ENCODE measurements at places on chromosomes 12 and 14.

- DNase-seq = no peak
Measured at GRCh38 chr14:72045271-72045670, 113.0 kb downstream of the RGS6 start.

GRCh38 chr12:26936559-26937442 lies 980 bp downstream of the INTS13 start:
- no peak for DNase-seq

DNA sequence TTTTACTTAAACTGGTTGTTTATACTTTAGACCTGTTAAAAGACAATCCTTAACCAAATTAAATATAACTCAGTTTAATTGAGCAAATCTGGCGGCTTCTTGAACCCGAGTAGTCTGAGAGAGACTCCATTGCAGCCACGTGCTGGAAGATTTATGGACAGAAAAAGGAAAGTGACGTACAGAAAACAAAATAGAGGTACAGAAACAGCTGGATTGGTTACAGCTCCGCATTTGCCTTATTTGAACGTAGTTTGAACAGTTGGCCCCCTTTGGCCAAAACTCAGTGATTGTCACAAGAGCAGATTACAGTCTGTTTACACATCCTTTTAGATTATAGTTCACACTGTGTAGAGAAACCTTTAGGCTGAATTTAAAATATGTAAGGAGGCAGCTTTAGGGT lies 155.9 kb downstream of the RAD51B start:
- no peak for DNase-seq

- DNase-seq = no peak
Measured at GRCh38 chr14:70683983-70684382, 42.3 kb downstream of the TTC9 start.

DNA sequence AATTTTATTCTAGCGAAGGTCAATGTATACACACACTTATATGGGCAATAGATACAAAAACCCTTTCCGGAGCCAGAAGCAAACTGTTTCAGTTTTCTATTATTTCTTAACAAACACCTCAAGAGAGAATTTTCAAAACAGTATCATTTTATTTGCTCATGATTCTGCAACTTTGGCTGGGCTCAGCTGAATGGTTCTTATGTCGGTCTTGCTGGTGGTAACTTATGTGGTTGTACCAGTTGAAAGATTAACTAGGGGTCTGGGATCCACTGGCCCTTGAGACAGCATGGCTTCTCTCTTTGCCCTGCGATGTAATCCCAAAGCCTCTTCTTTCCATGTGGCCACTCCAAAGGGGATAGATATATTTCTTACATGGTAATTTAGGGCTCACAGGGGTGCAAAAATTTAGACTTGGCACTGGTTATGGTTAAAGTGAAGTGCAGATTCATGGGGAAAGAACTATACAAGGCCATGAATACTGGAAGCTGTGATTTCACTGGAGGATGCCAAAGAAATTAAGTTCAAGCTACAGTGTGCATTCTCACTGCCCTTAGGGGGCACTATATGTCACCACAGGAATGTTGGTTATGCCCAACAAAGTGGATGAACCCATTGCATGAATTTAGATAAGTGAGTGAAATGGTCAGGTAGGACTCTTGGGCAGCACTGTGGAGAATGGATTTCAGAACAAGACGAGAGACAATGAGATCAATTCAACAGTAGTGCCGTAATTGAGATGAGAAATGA lies 94.3 kb upstream of the NAV3 start:
- no peak for DNase-seq

- no peak for DNase-seq
Measured at GRCh38 chr12:117321572-117321971, 39.9 kb downstream of the NOS1 start.

DNA sequence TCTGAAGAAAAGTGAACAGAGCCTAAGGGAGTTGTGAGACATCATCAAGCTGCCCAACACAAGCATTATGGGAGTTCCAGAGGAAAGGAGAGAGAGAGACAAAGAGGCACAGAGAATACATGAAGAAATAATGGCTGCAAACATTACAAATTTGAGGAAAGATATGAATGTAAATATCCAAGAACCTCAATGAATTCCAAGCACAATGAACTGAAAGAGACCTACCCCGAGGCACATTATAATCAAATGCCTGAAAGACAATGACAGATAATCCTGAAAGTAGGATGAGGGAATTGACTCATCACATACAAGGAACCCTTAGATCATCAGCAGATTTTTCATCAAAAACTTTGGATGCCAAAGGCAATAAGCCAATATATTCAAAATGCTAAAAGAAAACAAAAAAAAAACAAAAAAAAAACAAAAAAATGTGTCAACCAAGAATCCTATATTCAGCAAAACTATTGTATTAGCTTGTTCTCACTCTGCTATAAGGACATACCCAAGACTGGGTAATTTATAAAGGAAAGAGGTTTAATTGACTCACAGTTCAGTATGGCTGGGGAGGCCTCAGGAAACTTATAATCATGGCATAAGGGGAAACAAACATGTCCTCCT lies 37.8 kb downstream of the BCL2L14 start:
- DNase-seq = no peak

GRCh38 chr12:132246997-132247717 lies 82.2 kb downstream of the GALNT9 start:
- DNase-seq = no peak

GRCh38 chr14:61466249-61466904 lies 145.0 kb downstream of the PRKCH start:
- no peak for DNase-seq

DNA sequence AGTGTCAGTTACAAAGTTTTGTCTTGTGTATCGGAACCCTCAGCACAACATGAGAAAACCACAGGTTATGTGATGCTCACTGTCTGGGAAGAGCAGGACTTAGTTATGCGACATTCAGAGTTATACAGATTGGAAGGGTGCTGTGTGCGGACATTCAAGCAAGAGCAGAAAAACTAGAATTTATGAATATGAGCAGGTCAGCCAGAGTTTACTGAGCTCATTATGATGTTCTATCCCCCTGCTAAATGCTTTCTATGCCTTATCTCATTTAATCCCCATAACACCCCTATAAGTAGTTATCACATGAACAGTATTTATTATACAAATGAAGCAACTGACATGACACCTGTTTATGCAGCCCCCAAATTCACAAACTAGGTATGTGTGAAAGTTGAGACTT lies 1083.2 kb downstream of the FLRT2 start:
- peak; percentile 24 for DNase-seq

DNA sequence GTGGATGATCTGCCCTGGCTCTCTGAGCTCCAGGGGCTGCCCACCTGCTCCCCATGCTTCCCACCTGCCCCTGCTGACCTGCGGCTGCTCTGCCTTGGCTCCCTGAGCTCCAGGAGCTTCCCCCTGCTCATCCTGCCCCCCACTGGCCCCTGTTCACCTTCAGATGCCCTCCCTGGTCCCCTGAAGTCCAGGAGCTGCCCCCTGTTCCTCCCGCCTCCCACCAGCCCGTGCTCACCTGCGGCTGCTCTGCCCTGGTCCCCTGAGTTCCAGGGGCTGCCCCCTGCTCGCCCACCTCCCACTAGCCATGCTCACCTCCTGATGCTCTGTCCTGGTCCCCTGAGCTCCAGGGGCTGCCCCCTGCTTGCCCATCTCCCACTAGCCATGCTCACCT lies 219.7 kb downstream of the TMEM121 start:
- DNase-seq = no peak

DNA sequence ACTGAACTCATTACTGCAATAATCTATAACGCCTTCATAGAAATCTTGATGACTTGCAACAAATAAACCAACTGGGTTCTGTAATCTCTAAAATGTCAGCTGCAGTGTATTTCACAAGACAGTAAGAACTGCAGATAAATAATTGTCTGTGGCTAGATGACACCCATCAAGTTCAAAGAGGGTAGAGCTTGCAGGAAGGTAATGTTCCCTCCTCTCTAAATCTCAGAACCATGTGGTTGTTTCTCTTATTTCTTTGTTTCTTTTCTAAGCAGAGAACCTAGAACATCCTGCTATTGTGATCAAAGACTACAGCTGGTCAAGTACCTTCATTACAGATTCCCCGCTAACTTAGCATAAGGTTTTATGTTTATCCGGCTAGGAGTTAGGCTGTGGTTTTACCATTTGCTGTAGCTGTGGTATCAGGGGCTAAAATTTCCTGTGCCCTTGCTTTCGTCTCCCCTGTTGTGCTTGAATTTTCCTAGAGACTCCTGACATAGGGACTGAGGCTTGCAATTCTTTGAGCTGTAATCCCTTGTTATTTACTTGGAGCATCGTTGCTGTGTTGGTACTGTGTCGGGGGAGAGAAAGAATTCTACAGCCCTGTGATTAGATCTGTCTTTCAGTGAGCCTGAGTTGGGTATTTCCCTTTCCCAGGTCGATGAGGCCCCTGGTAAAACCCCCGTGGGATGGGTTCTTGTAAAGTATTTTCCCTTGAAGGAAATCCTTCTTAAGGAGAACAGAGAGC lies 253.1 kb upstream of the BTG1 start:
- no peak for DNase-seq

DNA sequence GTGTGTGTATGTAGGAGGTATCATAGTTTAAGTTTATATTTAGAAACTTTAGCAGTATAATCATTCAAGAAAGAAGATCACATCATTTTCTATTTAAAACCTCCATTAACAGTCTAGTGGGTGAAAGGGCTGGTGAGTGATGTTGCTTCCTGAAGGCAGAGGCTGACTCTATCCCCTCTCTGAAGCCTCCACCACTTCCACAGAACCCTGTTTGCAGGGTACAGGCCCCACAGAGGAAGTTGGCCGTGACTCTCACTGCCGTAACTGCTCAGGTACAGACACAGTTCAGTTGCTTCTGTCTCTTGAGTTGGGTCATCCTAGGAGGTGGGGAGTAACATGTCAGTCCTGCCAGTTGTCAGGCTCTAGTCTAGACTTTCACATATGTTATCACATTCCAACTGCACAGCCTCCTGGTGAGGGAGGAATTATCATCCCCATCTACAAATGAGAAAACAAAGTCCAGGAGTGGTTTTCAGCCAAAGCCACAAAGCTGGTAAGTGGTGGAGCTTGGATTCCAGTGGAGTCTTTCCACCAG lies 31.5 kb downstream of the CFL2 start:
- DNase-seq = no peak

DNA sequence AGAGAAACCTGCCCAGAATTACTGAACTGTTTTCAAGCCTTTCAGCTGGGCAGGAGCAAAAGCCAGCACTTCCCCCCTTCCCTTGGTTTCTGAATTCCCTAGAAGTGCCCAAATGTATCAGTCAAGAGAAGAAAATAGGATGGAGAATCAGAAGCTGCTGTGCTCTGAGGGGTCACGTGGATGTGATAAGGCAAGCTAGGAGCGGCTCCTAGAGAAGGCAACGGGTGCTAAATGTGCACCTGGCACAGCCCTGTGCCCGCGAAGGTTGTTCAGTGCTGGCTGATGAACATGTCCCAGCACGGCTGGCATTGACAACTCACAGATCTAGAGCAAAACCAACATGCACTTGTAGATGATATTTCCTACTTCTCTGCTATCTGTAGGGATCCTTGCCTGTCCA lies 8.3 kb downstream of the EMG1 start:
- DNase-seq = no peak

- DNase-seq = peak; percentile 24
Measured at GRCh38 chr12:126069549-126070165, 1004.4 kb downstream of the AACS start.

- DNase-seq = no peak
Measured at GRCh38 chr14:100551056-100551455, 36.2 kb downstream of the BEGAIN start.

DNA sequence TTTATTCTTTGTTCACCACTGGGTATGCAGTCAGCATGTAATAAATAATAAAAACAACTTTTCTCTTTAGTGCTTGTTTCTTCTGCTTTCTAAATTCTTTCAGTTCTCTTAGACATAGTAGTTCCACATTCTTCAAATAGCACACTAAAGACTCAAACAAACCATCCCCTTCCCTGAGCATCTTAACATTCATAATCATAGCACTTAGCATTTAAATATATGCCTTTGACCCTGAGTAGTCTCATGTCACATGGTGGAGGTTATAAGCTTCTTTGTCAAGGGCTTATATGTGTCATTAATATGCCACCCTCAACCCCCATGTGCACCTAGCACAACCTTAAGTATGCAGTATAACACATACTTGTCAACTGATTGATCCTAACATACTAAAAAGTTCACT lies 212.7 kb downstream of the PHLDA1 start:
- no peak for DNase-seq

GRCh38 chr14:78705989-78706388 lies 535.8 kb downstream of the NRXN3 start:
- no peak for DNase-seq

DNA sequence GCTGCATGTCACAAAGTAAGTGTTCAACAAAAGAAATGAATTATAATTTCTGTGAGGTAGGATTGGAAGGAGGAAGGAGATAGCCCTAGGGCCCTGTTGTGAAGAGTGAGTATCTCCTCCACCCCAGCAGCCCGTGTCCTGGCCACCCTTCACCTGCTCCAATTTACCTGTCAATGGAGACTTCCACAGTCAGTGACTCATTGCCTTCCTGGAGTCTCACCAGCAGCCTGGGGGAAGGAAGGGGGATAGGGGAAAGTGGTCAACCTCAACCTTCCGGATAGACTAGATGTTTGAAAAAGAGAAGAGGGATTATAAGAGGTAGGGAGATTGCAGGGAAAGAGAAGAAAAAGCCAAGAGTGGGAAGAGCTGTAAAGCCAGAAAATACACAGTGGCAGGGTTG lies 9.2 kb downstream of the STAT2 start:
- no peak for DNase-seq

GRCh38 chr14:97359341-97359740 lies 562.2 kb downstream of the VRK1 start:
- DNase-seq = no peak

DNA sequence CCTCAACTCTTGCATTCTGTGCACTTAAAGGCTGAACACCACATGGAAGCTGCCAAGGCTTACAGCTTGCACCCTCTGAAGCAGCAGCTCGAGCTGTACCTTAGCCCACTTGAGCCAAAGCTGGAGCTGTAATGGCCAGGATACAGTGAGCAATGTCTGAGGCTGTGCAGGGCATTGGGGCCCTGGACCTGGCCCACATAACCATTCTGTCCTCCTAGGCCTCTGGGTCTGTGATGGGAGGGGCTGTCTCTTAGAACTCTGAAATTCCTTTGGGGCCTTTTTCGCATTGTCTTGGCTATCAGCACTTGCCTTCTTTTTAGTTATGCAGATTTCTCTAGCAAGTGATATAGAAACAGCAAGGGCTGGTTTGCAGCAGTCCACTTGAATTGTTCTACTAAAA lies 303.8 kb upstream of the CLEC14A start:
- DNase-seq = no peak

GRCh38 chr14:98122527-98122926 lies 1149.5 kb downstream of the BCL11B start:
- DNase-seq = no peak

Data from right renal cortex interstitium (tissue), 3 donors.